ENCODE measurements at places on chromosomes 2 and 18.

- DNase-seq: no peak
These were observed 8.5 kb downstream of the RAB17 start for GRCh38 chr2:237581751-237582746.

DNA sequence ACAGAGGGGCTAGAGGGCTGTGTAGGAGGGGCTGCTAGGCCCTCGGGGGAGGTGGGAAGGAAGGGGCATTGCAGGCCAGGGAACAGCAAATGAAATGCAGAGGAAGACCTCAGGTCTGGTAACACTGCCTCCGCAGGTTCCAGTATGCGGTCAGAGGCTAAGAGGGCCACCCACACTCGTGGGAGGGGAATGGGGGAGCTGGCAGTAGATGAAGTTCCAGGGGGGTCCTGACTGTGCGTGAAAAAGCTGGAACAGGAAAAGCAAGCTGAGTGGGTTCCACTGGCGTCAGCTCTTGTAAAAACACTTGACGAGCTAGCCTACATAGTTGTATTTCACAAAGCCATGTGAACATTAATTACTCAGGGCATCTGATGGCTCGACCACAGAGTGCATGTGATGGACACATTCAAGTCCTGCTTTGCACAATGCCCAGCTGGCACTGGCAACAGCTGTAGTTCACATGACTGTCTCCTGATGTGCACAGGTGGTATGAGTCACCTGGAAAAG is 29.0 kb upstream of the PTPN4 start:
- no peak for DNase-seq

DNA sequence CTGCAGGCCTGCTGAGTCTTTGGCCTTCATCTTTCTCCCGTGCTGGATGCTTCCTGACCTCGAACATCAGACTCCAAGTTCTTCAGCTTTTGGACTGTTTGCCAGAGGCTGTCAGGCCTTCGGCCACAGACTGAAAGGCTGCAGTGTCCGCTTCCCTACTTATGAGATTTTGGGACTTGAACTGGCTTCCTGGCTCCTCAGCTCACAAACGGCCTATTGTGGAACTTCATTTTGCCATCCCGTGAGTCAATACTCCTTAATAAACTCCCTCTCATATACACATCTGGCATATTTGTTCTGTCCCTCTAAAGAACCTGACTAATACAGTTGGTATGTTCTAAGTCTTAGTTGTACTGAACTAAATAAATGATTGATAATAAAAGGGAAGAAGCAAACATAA is 702.8 kb upstream of the LINC00305 start:
- no peak for DNase-seq

DNA sequence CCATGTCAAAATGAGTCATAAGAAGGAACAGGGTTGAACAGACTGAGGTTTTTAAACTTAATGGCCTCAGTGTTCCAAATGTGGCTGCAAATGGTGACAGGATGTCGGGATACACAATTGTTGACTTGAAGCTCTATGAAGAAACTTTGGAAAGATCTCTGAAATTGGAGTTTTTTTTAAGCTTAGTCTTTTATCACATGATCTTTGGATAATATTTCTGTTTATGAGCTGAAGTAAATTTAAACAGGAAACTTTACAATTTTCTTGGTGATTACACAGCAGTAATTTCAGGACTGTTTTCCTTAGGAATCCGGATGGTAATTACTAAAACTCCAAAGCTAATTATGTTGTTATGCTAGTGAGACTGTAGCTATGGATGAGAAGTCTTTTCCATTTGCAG is 199.1 kb upstream of the NRXN1 start:
- no peak for DNase-seq

GRCh38 chr2:8661736-8662135 is 20.1 kb upstream of the ID2 start:
- DNase-seq: no peak

DNA sequence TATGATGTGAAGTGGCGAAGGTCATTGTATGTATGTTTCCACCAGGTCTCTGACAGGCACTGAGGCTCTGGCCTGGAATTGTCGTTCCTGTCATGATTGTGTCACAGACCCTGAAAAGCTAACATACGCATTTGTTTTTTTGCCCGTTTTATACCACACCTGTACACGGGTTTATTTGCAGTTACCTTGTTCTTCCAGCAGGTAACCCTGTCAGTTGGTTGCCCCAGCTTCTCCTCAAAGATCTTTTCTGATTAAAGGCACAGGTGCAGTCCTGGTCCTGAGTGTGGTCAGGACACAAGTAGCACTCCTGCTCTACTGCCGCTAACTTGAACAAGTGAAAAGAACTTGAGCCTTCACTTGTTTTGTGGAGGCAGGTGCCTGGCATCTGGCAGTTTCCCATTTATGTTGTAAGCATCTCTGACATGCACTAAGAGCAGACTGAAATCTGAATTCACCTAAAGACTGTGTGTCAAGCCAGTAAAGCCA is 19.9 kb downstream of the CD8A start:
- no peak for DNase-seq

GRCh38 chr2:44787663-44788062 is 153.8 kb upstream of the SIX3 start:
- DNase-seq: no peak

DNA sequence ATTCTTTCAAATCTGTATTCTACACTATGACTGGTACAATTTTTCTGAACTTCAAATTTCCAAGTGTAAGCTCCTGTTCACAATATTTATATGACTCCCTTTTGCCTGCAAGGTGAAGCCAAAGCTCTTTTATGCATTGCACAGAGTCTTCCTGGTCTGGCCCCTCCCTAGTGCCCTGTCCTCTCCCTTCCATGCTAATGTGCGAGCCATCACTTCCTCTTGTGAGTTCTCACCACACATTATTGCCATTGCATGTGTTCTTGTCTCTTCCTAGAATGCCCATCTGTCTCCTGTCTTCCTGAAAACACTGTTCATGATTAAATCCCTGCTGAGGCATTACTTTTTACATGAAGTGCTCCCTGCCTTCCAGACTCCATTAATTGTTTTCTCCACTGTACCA is 169.9 kb downstream of the MC4R start:
- DNase-seq: no peak

GRCh38 chr2:233821196-233821595 is 33.1 kb downstream of the HJURP start:
- DNase-seq: no peak

DNA sequence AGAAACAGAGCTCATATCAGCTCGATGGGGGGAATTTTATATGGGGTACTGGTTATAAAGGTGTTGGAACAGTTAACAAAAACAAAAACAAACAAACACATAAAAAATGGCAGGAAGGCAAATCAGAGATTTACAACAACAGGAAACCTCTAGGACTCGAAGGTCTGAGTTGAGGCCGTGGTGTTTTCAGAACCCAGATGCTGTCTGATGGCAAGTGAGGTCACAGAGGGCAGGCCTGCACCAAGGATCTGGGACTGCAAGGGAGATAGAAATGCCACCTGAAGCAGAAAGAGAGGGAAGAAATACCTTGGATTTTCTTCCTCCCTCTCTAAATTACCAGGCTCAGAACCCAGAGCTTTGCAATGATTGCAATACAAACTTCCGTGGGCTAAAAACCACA is 429.5 kb downstream of the ZNF521 start:
- DNase-seq: no peak

DNA sequence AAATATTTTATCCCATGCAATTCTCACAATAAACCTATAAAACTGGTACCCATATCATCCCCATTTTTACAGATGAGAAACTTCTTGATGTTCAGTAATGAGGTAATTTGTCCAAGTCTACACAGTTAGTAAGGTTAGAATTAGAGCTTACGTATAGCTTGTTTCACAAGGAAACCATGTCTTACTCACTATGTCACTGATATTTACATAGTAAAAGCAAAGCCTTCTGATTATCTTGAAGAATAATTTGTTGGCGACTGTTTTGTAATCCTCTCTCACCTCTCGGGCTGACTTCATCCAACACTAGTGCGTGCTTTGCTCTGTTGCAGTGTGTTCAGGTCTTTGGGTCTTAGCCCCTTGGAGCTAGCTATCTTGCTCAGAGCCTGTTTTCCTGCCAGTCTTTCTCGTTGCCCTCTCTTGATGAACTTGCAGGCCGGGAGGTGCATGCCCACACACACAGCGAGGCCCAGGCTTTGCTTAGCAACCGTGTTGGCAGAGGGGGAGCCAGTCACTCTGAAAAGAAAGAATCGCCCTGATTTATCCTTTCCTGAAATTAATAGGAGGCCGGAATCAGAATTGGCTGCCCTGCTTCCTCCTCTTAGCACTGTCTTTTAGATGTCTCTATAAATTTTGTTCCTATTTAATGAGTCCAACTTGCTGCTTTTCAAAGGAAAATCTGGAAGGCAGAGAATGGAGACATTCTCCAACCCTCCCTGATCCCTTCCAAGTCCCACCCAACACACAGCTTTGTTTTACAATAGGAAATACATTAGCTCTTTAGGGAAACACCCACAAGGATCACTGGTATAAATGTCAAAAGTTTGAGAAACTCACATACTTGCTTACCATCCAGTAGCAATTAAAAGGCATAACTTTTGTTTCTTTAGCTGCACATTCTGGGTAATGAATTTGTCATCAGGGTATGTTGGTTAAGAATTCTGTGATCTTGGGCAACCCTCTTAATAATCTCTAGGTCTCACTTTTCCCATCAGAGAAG is 97.6 kb upstream of the SEC11C start:
- DNase-seq: no peak

GRCh38 chr2:100321866-100322820 is at the start of gene LONRF2:
TSS of gene LONRF2 (minus strand) at chr2:100322501. CDS start at chr2:100322093, 408 bp downstream.
- no peak for DNase-seq

DNA sequence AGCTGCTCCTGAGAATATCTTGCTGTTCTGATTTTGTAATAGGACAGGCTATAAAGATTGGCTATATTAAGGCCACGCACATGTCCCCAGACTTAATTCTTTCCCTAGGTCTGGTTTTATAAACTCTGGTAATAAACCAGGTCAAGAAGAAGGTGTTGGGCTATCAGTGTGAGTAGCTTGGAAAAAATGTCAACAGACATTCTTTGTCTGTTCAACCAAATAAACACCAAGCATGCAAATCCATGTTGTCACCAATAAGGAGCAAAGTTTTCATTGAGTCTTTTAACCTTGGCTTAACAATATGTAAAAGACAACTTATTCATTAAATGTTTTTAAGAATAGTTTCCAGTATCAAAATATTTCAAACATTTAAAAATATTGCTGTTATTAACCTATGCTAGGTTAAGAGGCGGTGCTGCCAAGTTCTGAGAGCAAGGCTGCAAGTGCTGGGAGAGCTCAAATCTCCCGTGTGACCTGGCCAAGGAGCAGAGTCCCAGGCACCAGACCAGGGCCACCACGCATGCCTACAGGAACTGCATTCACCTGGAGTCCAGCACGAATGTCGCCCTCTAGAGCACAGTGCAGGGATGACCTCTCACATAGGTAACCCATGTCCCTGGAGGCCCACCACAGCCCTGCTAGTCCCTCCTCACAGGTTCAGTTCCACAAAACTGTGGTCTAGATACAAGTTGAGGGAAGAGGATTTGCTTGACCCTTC is 120.5 kb upstream of the POU3F3 start:
- DNase-seq: no peak

- DNase-seq: no peak
These were observed 10.9 kb upstream of the PEX13 start for GRCh38 chr2:61006486-61007105.

DNA sequence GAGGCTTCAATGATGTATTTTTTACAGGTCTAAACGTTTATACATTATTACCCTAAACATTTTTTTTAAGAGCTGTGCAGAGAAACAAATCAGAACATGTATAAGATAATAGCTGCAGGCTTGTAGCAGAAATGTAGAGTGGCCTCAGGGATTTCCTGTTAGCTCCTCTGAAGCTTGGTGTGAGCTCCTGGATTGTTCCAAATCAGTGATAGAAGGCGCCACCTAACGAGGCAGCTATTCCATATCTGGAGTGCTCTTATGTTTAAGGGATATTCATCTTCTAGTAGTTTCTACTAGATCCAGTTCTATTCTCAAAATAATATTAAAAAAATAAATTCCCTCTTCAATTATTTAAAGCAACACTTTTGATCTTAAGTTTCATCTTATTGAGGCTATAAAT is 93.1 kb downstream of the LRP1B start:
- DNase-seq: no peak

GRCh38 chr2:95034818-95035217 is 9.3 kb downstream of the MAL start:
- DNase-seq: no peak

- DNase-seq: no peak
These were observed 19.3 kb downstream of the ZAP70 start for GRCh38 chr2:97732436-97733340.

DNA sequence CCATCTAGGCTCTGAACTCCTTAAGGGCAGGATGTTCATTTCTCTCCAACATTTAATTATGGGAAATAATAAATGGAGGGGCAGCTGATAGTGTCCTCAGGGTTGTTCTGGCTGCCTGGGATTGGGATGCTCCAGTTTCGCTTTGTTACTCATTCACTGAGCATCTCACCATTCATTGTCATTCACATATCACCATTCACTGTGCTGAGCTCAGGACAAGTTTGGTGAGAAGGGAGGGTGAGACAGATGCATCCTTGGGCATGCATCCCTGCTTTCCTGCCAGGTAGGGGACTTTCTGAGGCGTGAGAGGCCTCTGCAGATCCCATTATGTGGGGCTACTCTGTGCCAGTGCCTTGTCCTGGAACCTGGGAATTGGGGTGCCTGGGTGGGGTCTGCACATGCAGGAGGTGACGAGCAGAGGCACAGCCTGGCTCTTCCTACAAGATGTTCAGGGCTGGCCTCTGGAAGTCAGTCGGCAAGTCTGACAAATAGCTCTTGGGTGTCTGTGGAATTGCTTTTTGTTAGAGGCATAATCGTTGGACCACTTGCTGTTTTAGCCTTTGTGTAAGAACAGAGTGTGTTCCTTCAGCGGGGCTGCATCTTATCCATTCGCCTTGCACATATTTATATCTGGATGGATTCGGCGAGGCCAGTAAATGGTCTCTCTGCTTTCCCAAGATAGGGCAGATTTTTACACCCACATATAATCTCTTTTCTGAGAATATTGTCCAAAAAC is 323.2 kb upstream of the THSD7B start:
- no peak for DNase-seq

GRCh38 chr2:181354626-181355025 is 102.6 kb upstream of the ITGA4 start:
- peak; percentile 72 for DNase-seq

- no peak for DNase-seq
These were observed 214.1 kb upstream of the STON1 start for GRCh38 chr2:48315896-48316194.

- no peak for DNase-seq
These were observed 13.2 kb downstream of the SH2D6 start for GRCh38 chr2:85431570-85432205.

- no peak for DNase-seq
These were observed 742.9 kb upstream of the DDX18 start for GRCh38 chr2:117071556-117072102.

GRCh38 chr18:64019922-64020756 is 50.3 kb downstream of the SERPINB8 start:
- no peak for DNase-seq
